ENCODE measurements at places on chromosomes 3 and 15.

DNA sequence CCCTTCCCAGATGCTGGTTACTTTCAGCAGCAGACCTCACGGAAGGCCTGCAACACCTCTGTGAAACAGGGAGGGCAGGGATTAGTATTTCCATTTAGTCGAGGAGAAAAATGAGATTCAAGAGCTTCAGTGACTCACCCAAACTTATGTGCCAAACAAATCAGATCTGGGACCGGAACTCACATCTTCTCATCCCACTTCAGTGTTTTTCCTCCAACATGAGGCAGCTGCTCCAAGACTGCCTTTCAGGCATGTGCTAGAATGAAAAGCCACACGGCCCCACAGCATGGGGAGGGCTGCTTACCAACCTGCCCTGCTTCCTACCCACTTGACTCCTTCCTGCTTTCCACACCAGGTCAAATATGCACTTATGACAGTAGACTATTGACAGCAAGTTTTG lies 129.4 kb upstream of the SLC24A5 start:
- peak; percentile 29 for DNase-seq

- DNase-seq, result peak; percentile 83
Measured at GRCh38 chr3:12758025-12758781, 856 bp downstream of the TMEM40 start.

DNA sequence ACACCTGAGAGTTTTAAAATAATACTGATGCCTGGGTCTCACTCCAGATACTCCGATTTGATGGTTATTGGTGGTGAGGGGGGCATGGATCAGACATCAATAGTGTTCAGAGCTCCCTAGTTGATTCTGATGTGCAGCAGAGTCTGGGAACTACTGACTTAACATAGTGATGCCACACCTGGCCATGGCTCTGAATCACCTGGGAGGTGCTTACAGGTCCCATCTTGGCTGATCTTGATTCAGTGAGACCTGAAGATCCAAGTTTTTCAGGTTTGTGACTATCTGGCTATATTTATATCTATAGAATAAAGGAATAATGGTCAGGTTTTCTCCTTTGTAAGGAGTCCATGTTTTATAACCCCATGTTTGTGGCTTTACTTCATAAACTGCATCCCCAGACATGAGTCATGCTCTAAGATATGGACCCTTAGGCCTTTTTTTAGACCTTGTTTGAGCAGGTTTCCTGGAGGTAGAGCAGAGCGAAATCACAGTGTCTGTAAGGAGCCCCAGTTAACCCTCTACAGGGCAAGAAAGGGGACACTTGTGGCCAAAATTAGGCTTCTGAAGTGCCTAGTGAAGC lies 101.4 kb downstream of the LARS2 start:
- DNase-seq, result no peak

- DNase-seq, result no peak
Measured at GRCh38 chr15:48325400-48325799, 5.8 kb upstream of the DUT start.

- no peak for DNase-seq
Measured at GRCh38 chr3:80753021-80753420, 985.2 kb upstream of the ROBO1 start.

DNA sequence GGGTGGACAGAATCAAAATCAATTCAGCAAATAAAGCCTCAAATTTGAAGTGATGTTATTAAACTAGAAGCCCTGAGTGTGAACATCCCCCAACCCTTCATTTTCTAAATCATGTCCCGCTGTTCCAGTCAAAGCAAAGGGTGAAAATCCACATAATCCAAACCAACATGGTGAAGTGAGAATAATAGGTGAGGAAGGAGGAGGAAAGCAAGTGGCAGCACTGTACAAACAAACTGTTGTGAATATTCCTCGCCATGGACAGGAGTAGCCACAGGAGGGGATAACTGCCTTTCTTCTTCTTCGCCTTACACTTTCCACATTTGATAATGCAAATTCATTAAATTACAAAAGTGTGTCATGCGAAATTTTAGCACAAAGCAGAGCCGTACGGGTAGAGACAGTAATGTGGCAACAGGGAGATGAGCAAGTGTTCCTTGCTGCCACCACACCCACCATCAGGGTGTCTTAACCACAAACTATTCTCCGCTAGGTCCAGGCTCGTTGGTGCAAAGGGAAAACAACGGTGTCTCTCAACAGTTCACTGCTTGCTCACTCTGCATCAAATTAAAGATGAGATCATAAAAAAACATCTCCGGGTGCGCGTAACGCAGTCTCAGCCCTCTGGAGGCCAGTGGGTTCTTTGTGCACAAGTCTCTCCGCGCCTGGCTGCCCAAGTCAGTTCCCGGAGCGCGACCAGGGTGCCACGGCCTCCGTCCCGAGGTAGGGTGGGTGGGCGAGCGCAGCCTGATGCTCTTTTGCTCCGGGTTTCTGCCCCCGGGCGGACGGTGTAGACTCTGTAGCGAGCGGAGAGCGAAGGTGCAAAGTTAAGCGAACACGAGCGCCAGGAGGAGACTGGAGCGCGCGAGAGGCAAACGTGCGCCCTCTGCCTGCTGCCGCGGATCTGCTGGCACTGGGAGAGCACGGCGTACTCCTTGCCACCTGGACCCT lies 6.7 kb downstream of the EPHA3 start:
- DNase-seq, result peak; percentile 74

- DNase-seq, result no peak
Measured at GRCh38 chr3:186471771-186472170, 72.4 kb downstream of the CRYGS start.

GRCh38 chr15:58212909-58213526 lies 74.8 kb downstream of the AQP9 start:
- DNase-seq, result peak; percentile 46

GRCh38 chr3:41681479-41681878 lies 280.4 kb downstream of the ULK4 start:
- peak; percentile 98 for DNase-seq

DNA sequence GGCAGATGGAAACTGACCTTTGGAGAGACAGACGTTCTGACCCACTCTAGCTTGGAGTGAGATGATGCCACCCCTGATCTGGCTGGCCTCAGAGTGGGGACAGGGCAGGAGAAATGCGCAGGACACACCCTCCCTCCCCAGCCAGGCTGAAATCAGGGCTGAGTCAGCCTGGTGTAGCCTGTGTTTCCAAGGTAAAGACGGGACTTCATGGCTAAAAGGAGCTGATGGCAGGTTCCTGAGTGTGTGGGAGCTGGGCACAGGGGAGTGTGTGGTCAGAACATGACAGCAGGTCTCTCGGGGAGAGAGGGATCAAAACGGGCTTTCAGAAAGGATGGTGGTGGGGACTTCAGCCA lies 14.6 kb upstream of the POLG start:
- DNase-seq, result no peak

GRCh38 chr3:64166584-64167162 lies 58.6 kb downstream of the PRICKLE2 start:
- no peak for DNase-seq

GRCh38 chr3:186118692-186119091 lies 9.8 kb upstream of the ETV5 start:
- no peak for DNase-seq

GRCh38 chr3:11671648-11672100 lies 28.0 kb upstream of the VGLL4 start:
- peak; percentile 49 for DNase-seq

DNA sequence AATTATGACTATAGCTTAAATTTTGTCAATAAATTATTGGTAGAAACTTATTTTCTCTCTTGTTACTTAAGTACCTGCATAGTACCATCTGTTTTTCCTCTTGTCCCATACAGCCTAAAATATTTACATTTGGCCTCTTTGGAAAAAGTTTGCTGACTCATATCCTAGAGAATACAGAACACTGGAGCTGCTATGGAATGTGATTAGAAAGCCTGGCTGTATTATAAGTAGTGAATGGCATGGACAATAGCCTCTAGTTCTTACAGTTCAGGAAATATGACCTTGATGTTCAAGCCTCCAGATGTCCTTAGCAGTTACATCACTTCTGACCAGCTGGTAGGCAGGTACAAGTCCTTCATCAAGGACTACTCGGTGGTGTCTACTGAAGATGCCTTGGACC lies 28.3 kb downstream of the ST8SIA2 start:
- DNase-seq, result peak; percentile 53

DNA sequence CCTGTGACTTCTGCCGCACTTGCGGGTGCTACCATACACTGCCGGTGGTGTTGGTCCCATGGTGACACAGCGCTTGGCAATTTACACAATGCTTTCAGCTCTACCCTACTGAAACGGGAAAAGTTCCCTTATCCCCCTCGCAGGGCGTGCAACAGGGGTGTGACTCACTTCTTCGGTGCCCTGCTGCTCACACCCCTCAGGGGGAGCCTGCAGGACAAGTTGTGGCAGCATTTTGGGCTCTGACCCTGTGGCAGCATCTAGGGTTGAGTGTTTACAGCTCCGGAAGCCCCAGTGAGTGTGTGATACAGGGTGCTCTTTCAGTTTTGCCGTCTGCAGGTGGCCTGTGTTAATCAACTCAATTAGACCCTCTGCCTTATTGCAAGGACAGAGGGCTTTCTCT lies 324.7 kb upstream of the RGMA start:
- DNase-seq, result no peak

DNA sequence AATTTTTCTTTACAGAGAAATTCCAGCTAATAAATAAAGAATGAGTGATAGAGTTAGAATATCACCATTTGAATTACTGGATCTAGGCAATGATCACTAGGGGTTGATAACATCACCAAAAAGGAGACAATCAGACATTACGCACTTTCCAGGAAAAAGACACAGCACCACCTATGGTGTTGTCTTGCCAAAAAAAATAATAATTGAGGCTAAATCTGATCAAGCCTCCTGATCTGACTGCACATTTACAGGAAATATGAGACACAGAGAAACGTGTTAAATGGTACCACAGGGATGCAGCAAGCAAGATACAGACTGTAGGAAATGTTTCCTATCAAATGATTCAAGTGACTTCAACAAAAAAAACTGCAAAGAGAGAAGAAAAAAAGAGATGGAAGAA lies 92.8 kb downstream of the EOMES start:
- DNase-seq, result no peak

DNA sequence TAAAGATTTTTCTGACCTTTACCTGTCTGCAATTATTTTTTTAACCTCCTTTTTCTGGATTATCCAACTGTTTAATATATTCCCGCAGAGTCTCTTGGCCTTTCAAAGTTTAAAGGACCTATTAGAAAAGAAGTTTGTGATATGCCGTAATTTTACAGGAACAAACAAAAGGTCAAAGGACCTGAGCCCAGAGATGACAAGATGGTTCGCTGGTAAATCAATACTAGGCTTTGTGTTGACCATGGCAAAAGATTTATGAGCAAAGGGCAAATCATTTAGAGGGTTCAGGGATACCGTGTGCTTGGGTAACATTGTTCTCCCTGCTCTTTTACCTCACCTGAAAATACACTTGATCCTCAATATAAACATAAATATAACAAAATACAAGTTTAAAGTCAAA lies 923.5 kb downstream of the ROBO1 start:
- DNase-seq, result no peak

GRCh38 chr3:60582288-60582687 lies 669.0 kb downstream of the FHIT start:
- DNase-seq, result peak; percentile 24

GRCh38 chr3:48929358-48930035 lies 10.9 kb downstream of the ARIH2 start:
- DNase-seq, result peak; percentile 25

DNA sequence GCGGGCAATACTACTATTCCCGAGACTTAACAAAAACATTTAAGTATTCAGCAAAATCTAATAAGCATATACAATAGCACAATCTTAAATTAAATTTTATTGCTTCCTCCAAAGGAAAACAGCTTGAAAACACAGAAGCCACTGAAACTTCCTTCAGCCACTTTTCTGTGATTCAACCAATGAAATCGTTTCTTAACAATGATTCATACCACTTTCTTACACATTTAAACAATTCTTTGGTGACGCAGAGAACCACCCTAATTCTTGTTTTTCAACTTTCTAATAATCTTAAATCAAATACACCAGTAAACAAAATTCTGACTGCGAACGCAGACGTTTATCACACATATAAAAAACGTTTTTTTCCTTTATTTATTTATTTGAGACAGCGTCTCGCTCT lies 4.1 kb downstream of the TJP1 start:
- DNase-seq, result peak; percentile 24

GRCh38 chr15:42059661-42060476 lies 34.5 kb downstream of the PLA2G4D start:
- DNase-seq, result peak; percentile 22

GRCh38 chr15:58361273-58361759 lies 70.5 kb upstream of the LIPC start:
- peak; percentile 86 for DNase-seq

GRCh38 chr3:193134856-193135255 lies 106.2 kb upstream of the PLAAT1 start:
- peak; percentile 86 for DNase-seq

- DNase-seq, result no peak
Measured at GRCh38 chr15:55017635-55018034, 179.1 kb downstream of the RSL24D1 start.

DNA sequence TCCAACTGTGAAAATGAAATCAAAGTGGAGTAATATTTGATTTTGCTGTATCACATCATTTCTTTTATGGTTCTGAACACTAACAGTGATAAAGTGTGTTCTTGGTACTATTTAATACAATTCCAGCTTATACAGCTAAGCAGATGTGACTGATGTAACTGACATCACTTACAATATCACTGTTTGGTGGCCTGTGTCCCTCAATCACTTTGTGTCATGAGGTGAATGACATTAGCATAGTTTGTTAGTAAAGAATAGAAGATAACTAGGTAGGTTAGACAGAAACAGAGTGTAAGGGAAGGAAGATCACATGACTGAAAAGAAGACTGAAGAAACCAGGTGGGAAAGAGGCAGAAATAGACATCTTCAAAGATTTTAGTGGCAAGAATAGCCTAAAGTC lies 138.7 kb downstream of the AQP9 start:
- no peak for DNase-seq

DNA sequence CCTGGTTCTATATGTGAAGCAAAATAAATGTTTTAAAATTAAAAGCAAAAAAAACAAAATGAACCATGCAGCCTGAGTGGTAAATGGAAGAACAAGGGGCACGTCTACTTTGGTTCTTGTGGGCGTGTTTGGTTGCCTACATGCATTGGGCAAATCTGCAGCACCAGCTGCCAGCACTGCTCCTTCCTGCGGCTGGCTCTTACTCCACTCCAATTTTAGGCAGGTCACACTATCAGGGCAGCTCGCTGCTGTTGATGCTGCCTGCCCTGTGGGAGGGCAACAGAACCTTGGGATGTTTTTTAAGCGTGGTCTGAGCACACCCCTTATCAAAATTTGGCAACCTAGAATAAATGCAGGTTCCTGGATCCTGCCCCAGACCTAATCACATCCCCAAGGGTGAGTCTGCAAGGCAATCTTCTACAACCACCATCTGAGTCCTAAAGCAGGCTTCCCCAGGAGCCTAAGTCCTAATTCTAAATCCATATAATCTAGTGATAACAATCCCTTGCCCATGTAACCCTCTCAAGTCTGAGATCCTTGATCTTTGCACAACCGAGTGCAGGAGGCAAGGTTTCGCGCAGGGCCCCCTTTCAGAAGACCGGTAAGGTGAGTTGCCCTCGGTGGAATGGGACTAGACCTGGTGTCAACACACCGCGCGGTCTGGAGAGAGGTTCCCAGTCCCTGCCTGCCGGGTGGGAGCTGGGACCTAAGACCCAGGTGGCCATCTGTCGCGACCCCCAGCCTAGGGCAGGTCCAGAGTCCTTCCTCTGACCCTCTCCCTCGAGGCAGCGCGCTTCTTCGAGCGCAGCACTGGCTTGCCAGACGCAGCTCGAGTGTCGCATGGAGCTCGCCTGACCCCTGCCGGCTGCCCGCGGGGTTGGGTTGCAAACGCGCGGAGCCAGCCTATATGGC lies 15.9 kb downstream of the IVD start:
- DNase-seq, result peak; percentile 54
